Stimulated activated CD8-positive, alpha-beta memory T cell treated with anti-CD3 and anti-CD28 coated beads, Interleukin-15, amount 100 ng/mL, for 1 hour (primary cell): ENCODE measurements at places on chromosomes 12 and 14.

GRCh38 chr14:23154964-23155587, 28.4 kb downstream of the SLC7A8 start:
- no peak for DNase-seq

- no peak for DNase-seq
Observed at GRCh38 chr14:73266317-73266716, 29.0 kb downstream of the PAPLN start.

DNA sequence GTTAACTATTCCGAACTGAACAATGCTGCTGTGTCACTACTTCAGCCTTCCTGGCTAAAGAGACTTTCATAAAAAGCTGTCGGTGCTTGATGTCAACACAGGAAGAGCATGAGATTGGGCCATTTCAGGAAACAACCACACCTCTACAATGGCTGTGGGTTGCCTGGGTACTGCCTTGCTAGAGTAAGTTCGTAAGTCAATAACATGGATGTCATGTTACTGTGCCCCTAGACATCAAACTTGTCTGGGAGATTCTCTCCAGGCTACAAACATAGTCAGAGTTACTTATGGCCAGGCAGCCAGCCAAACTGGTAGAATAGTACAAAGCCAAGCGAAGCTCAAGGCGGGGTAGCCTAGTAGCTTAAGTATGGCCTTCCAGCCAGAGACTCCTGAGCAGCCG, 23.1 kb downstream of the MAX start:
- DNase-seq, result no peak

GRCh38 chr14:22544881-22545420, 44.1 kb downstream of the DAD1 start:
- no peak for DNase-seq

- no peak for DNase-seq
Observed at GRCh38 chr14:92248696-92249095, 74.3 kb upstream of the SLC24A4 start.

DNA sequence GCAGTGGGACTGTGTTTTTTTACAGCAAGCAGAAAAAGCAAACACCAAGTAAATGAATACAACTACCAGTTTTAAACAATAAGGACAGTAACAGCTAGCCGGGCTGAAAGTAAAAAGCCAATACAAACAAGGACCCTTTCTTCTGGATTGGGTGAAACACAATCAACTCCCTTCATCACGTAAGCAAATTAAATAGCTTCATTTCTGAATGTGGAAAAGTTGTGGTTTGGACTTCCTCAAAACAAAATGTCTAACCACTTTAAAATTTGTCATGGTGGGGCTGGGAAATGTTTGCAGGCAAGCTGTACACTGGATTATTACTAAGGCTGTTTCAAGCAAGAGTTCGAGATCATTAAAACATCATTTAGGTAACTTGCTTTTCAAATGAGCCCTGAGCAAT, 47.4 kb downstream of the TCHP start:
- DNase-seq, result no peak

GRCh38 chr14:53851394-53852090, 105.1 kb downstream of the BMP4 start:
- no peak for DNase-seq

- DNase-seq, result no peak
Observed at GRCh38 chr12:132662901-132663755, 24.0 kb downstream of the POLE start.

DNA sequence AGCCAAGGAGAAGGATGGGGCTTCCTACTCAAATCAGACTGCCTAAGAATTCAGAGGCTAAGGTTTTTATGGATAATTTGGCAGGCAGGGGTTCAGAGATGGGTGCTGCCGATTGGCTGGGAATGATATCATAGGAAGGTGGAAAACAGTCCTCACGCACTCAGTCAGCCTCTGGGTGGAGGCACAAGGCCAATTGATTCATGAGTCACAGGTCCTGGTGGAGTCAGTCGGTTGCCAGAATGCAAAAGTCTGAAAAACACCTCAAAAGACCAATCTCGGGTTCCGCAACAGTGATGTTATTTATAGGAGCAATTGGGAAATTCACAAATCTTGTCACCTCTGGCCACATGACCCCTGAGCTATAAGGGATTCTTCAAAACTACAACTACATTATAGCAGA, 105.5 kb downstream of the GXYLT1 start:
- no peak for DNase-seq

DNA sequence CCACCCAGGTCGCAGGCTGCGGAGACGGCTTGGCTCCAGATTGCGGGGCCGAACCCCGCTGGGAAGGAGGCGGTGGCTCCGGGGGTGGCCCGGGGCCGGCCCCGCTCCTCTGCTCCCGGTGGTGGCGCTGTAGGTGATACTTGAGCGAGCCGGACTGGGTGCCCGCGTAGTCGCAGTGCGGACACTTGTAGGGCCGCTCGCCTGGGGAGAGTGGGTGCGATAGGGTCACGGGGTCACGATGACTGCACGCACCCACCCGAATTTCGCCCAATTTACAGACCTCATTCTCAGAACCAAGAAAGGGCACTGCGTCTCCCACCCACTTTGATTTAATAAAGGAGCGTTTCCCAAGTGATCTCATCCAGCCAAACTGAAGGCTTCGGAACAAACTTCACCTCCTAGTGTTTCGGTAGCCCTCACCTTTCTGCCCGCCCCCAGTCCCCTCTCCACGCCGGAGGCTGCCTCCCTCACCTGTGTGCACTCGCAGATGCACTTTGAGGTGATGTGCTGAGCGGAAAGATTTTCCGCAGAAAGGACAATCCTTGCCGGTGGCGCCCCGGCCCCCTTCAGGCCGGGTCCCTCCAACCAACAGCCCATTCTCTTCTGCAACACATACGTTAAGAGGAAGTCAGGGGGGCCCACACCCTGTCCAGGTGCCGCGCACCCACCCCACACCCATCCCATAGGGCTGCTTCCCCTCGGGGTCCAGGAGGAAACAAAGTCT, 7.4 kb downstream of the ZNF219 start:
- DNase-seq, result no peak

DNA sequence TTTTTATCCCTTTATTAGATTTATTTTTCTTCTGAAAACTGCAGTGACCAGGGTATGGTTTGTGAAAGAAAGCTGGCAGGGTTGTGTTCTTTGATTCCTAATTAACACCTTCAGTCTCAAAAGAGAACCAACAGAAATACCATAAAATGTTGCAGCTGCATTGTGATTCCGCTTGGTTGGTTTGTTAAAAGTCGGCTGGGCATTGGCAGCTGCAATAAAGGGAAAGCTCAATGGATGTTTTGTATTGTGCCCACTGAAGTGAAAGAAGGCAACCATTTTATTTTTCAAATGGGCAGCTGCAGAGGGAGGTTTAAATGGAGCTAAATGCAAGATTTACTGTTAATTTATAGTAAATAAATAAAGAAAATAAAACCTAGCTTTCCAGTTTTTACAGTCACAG, 16.7 kb downstream of the LGR5 start:
- no peak for DNase-seq

DNA sequence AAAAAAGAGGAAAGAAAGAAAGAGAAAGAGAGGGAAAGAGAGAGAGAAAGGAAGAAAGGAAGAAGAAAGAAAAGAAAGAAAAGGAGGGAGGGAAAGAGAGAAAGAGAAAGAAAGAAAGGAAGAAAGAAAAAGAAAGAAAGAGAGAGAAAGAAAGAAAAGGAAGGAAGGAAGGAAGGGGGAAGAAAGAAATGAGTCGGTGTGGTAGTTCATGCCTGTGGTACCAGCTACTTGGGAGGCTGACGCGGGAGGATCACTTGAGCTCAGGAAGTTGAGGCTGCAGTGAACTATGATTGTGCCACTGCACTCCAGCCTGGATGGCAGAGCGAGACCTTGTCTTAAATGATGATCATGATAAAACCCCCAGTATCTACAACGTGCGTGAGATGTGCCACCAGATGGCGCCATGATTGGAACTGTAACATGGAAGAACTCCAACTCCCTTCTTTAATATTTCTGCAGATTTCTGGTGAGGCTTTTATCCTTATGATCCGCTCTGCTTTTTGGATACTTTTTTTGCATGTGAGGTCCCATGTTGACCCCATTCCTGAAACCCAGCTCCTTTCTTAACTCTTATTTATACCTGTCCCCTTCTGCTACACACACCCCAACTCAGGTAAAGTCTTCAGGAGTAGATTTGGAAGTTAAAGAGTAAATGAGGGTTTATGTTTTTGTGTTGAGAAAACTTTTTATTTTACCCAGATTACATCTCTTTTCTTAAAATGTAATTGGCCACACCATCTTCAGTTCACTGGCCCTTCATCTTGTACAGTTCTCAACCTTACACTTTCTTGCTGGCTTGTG, 25.6 kb downstream of the RNASE10 start:
- peak; percentile 66 for DNase-seq

DNA sequence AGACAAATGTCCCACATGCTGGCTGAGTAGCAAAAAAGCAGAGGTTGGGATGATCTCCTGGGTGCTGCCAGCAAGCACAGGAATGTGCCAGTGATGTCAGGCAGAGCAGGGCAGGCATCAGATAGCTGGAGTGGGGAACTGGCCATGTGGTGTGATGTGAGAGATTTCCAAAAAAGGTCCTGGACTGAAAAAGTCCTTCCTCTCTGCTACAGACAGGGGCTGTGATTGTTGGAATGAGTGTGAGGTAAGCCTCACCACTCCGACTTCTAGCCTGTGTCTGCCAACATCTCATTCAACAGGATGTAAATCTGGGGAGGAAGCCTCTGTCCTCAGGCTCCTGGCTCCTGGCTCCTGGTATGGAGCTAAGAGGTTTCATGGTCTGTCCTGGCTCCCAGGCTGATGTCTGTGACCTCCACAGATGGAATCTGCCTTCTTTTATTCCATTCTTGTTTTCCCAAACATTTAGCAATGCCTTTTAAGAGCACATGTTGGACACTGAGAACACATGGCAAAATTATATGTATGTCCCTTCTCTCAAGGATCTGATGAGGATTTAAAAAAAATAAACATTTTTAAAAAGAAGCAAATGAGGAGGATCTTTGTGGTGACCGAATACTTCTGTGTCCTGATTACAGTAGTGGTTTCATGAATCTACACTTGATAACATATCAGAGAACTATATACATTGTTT, 50.1 kb upstream of the STK38L start:
- no peak for DNase-seq

DNA sequence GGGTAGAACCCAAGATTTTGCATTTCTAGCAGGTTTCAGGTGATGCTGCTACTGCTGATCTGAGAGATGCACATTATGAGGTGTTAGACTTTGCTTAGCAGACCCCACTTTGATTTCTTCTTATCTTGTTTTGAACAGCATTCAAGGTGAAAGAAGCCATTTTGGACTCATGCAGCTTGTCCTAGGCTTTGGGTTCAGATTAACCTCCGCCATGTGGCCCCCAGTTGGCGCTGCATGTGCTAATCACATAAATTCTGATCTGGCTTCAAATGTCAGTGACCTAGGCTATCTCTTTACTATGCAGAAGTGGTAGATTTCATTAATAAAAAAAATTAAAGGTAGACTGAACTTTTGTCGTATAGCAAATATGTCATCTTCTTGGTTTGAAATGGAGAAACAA, 89.8 kb upstream of the DYRK2 start:
- DNase-seq, result no peak

- DNase-seq, result no peak
Observed at GRCh38 chr12:27968972-27969623, 3.4 kb downstream of the PTHLH start.

- DNase-seq, result no peak
Observed at GRCh38 chr12:128165387-128165786, 101.6 kb upstream of the TMEM132C start.

GRCh38 chr14:102088012-102088792, 1.4 kb upstream of the HSP90AA1 start:
- peak; percentile 16 for DNase-seq

- no peak for DNase-seq
Observed at GRCh38 chr14:54362089-54362504, 34.7 kb upstream of the CDKN3 start.

DNA sequence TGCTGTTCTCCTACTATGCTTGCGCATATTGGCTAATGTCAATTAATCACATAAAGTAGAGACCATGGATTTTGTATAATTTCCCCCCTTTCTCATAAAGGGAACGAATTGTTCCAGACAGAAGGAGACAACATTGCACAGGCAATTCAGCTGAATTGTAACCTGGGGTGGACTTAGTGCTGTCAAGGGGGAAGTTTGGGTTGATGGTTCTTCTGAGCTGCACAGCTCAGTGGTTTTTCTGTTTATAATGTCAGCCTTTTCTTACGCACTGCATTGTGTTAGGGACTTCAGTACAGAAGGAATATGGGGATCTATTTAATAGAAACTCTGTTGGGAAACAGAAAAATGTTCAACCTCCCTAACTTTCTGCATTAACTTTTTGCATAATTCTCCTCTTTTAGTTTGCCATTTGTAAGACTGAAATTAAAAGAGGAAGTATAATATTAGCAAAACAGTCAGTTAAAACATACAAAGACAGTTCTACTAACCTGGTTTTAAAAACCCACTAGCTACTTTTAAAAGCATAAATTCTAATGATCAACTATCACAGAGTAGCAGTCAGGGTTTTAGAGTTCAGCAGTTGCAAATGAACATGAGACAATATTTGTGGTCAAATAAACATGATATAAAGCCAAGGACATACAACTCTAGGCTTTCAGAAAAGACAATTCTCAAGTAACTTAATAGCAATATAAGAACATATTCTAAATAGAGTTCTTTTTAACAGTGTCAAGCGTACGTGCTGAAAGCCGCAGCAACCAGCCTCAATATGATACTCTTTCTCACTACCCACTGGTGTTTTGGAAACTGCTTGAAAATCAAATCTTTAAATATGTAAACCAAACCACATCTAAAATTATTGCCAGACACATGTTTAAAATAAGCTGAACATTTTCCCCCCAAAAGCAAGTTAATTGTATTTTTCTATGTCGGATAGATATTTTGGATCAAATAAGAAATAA, 393.0 kb downstream of the FSCB start:
- no peak for DNase-seq

DNA sequence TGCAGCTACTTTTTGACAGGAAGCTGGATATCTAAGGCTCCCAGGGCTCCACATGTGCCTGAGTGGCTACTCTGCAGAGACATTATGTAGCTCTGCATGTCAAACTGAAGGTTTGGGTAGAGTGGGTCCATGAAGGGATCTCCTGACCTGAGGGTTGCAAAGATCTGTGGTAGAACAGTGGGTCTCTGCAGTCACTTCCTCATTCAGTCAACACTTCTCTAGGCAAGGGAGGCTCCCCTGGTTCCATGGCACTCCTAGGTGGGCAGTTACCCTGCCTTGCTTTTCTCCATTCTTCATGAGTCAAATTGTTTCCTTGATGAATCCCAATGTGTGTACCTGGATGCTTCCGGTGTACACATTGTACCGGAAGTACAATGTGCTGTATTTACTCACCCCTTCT, 57.4 kb downstream of the CMAS start:
- no peak for DNase-seq

- DNase-seq, result no peak
Observed at GRCh38 chr12:96136725-96137378, 57.3 kb upstream of the ELK3 start.
